ENCODE measurements at places on chromosomes 11 and 22.
A peak's percentile ranks its signal among the peaks of the same experiment; 100 is the strongest.

DNA sequence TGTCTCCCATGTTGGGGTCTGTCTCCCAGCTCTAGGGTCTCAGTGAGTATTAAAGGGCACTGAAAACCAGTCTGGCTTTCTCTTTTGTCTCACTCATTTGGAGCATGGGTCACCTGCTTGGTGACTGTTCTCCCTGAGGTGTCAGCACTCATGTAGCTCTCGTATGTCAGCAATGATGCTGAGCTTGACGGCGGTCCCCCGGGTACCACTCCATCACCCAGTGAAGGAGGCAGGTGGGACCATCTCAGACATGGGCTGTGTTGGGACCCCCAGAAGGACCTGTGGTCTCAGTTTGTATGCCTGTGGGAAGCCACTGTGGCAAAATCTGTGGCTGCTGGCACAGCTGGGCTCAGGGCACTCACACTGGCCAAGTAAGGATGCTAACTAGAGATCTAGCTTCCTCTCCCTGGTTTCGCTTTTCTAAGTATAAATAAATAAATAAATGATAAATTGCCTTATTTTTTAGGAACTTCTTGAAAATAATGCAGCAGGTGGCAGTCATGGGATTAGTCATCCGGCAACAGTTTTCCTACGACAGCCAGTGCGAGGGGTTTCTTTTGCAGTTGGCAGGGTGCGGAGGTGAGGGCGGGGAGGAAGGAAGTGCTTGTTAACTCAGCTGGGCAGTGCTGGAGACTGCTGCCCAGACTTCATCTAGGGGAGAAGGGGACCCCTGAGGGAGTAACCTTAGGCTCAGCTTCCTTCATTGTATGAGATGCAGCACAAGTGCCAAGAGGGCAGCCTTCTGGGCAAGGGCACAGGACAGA, 48.8 kb downstream of the OSBP2 start:
- no peak for DNase-seq

GRCh38 chr11:67468456-67468758, 644 bp downstream of the TMEM134 start:
- DNase-seq = no peak

DNA sequence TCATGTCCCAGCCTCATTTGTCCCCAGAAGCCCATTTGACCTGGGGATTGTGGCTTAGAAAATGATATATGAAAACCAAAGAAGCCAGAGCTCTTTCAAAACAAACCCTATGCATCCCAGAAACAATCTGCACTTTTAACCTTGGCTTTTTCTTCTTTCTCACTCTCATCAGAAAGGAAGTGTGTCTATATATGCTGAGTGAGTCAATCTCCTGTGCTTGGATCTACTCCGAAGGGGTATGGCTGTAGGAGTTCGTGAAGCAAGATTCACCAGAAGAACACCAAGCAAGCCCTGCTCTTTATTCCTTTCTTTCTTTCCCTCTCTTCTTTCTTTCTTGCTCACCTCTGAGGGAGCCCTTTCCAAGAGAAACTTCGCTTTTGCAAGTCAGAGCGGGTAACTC, 636 bp downstream of the PAMR1 start:
- no peak for DNase-seq

DNA sequence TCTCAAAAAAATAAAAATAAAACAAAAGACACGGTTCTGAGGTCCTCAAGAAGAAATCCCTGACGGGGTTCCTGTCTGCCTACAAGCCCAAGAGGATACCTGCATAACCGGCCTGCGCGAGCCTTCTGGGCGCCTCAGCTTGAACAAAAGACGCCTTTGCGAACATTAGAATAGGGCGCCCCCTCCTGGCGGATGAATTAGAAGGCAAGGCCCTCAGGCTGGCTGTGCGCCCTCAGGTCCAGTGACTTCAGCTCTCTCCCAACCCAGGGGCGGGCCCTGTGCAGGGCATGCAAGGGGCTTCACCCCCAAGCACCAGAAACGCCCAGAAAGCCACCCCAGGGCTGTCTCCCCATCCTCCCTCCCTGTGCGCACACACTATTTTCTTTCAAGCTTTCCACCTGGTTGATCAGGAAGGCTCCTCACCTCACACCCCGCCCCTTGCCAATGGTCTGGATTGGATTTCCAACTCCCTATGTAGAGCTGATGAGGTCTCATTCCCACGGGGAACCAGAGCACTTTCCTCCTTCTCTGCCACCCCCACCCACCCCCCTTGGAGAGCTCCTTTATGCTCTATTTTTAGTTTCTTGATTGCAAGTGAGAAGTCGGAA, 273.3 kb downstream of the BUD13 start:
- DNase-seq = peak; percentile 64

- no peak for DNase-seq
These were observed 156.5 kb downstream of the FCHSD2 start for GRCh38 chr11:72985645-72986044.

DNA sequence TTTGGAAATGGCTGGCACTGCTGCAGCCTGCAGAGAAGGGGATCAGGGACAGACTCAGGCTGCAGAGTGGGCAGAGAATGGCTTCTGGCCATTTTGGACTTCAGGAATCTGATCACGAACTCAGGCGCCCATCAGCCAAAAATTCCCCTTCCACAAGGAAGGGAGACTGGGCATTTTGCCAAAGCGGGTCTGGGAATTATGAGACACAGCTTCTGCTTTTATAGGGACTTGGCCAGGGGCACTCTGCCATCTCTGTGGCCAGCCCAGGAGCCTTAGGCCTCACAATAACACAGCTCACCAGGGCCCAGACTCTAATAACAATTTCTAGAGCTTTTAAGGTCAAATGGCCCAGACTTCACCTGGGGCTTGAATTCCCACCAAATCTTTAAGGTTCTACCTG, 74.7 kb downstream of the CHST1 start:
- no peak for DNase-seq

- DNase-seq = no peak
These were observed 76.0 kb downstream of the CWC15 start for GRCh38 chr11:94897330-94897768.

- DNase-seq = no peak
These were observed 16.3 kb upstream of the C11orf87 start for GRCh38 chr11:109405671-109406070.

- DNase-seq = no peak
These were observed 6.7 kb downstream of the CENPM start for GRCh38 chr22:41939981-41940831.
